ENCODE measurements at places on chromosomes 1 and 21. TPM values are rescaled to one million over a fixed set of nuclear protein-coding genes. Genes with fewer than 3 reads are reported as not detected.

DNA sequence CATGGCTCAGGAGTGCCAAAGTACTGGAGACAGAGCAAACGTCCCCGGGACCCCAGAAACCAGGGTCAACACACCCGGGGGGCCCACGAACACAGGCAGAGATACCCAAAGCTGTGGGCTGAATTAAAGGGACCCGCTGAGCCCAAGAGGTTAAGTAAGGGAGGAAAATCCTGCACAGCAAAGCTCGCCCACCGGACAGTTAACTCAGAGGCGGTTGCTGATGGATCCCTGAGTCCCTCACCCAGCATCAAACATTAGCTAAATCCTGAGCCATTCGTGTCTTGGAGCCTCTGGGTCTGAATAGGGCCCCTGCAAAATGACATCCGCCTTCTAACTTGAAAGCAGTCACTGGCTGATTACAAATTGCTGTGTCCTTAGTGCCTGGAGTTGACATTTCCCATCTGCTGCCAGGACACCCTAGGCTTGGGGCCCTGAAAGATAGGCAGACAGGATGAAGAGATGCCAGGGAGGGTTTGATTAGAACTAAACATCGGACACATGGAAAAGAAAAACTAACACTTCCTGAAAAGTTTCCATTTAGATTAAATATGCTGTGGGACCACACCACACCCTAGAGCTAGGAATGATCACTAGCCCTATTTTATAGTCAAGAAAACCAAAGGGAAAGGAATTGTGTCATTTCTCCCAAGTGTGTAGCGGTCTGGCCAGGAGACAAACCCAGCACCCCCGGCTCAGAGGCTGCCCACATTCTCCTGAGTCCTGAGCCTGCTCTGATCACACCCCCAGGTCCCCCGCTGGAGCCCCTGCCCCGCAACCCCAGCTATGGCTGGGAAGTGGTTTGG is 239.3 kb downstream of the NPHP4 start:
- no peak overlapping the region for H3K4me3 ChIP-seq
- H3K4me1 ChIP-seq = no peaks in the 10 kb centered on the region
- DNase-seq = no peak
- H3K27ac ChIP-seq = no peak overlapping the region

DNA sequence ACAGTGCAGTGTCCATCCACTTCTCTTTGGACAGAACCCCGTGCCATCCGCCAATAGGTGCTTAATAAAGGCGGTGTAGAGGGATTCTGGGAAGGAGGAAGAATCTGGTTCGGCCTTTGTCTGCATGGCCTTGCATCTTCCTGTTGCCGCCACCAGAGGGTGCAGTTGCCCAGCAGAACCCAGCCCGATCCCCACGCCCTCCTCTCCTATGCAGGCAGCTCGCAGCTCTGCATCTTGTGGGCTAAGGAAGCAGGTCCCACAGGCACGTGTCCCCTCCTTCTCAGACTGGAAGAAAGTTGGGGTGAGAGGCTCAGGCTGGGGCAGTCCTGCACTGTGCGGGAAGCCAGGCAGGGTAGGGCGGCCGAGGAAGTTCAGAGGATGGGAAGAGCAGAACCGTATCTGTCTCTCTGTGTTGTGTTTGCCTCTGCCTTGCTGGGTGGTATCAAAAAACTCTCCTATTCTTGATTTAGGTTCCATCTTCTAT is 20.8 kb downstream of the NAV1 start:
- peak; percentile 83 for DNase-seq
- no peaks in the 10 kb centered on the region for H3K27me3 ChIP-seq
- no peaks in the 10 kb centered on the region for H3K36me3 ChIP-seq

DNA sequence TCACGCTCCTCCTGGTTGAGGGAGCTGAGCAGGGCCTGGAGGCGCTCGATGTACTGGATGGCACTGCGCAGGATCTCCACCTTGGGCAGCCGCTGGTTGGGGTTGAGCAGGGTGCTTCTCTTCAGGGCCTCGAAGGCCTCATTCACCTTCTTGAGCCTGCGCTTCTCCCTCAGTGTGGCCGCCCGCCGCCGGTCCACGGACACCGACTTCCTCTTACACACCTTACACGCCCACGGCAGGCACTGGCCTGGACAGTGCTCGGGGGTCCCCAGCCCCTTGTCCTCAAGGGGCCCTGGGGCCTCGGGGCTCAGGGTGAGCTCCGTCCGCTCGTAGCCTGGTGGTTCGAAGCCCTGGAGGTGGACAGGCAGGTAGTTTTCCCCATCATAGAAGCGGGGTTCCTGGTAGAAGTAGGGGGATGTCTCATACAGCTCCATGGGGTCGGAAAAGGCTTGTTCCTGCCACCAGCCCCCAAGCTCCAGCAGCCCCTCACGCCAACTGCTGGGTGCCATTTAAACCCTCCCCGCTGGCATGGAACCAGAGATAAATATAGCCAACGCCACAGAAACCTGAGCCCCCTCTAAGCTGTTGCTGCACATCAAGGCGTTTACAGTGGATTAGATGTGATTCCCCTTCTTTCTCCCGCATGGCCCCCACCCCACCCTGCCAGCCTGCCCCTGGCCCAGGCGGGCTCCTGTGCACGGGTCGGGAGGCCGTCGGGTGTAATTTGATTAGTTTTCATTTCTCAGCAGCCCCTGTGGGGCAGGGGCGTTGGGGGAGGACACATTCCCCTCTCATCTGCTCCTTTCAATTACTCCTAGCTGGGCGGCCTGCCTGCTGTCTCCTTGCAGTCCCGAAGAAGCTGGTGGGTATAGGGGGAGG is at the start of gene MYOG:
Gene MYOG (minus strand): TSS at position 485 of the 879 bp plus-strand sequence. CDS start 51 bp downstream, at position 434.
- no peak within 1 kb of the TSS for H3K4me3 ChIP-seq
- H3K27ac ChIP-seq = no peak within 1 kb of the TSS
- peaks cover 3% of the 10 kb centered on the region for H3K4me1 ChIP-seq
- no peaks in the 10 kb centered on the region for H3K36me3 ChIP-seq
- H3K27me3 ChIP-seq = no peaks in the 10 kb centered on the region
- DNase-seq = no peak

GRCh38 chr1:11041048-11041447 is 6.0 kb downstream of the MASP2 start:
- DNase-seq = no peak
- no peaks in the 10 kb centered on the region for H3K27me3 ChIP-seq
- no peaks in the 10 kb centered on the region for H3K36me3 ChIP-seq
- H3K4me3 ChIP-seq = no peak overlapping the region
- H3K4me1 ChIP-seq = peaks cover 8% of the 10 kb centered on the region

GRCh38 chr1:180954005-180954800 is 41.5 kb downstream of the KIAA1614 start:
- H3K4me3 ChIP-seq = peak overlapping the region; percentile 63
- peaks cover 17% of the 10 kb centered on the region for H3K4me1 ChIP-seq
- peak; percentile 44 for DNase-seq
- H3K27ac ChIP-seq = peak overlapping the region; percentile 9
- no peaks in the 10 kb centered on the region for H3K27me3 ChIP-seq

- H3K27me3 ChIP-seq = no peaks in the 10 kb centered on the region
- DNase-seq = peak; percentile 45
- no peaks in the 10 kb centered on the region for H3K4me1 ChIP-seq
- no peak overlapping the region for H3K4me3 ChIP-seq
- H3K36me3 ChIP-seq = no peaks in the 10 kb centered on the region
- peak overlapping the region; percentile 41 for H3K27ac ChIP-seq
Observed at GRCh38 chr21:42845296-42845965, 33.9 kb downstream of the WDR4 start.

DNA sequence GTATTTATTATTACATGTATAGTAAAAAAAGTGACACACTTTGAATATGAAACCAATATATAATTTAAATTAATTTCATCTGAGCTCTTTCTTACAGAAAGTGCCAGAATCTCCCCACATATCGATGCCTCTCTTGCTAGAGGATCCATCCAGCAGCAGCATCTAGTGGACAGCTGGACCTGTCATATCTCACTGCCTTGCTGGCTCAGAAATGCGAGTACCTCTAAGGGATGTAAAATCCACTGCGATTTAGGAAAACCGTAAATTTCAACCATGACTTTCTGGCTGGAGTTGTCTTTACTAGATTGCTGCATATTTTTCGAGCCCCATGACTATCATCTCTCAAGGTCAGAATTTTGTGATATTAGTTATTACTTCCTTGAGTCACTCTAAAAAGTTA is 333.8 kb downstream of the NEGR1 start:
- H3K4me1 ChIP-seq = no peaks in the 10 kb centered on the region
- H3K36me3 ChIP-seq = no peaks in the 10 kb centered on the region
- no peak overlapping the region for H3K27ac ChIP-seq
- H3K27me3 ChIP-seq = no peaks in the 10 kb centered on the region
- H3K4me3 ChIP-seq = no peak overlapping the region

The RC3H1 gene
- 1.7 TPM for polyA plus RNA-seq

The G0S2 gene
- polyA plus RNA-seq = 223 TPM

GRCh38 chr1:203480525-203481084 is 5.0 kb downstream of the PRELP start:
- peaks cover 22% of the 10 kb centered on the region for H3K4me1 ChIP-seq
- no peak overlapping the region for H3K4me3 ChIP-seq
- DNase-seq = peak; percentile 29
- peak overlapping the region; percentile 64 for H3K27ac ChIP-seq
- H3K36me3 ChIP-seq = peaks cover 26% of the 10 kb centered on the region

DNA sequence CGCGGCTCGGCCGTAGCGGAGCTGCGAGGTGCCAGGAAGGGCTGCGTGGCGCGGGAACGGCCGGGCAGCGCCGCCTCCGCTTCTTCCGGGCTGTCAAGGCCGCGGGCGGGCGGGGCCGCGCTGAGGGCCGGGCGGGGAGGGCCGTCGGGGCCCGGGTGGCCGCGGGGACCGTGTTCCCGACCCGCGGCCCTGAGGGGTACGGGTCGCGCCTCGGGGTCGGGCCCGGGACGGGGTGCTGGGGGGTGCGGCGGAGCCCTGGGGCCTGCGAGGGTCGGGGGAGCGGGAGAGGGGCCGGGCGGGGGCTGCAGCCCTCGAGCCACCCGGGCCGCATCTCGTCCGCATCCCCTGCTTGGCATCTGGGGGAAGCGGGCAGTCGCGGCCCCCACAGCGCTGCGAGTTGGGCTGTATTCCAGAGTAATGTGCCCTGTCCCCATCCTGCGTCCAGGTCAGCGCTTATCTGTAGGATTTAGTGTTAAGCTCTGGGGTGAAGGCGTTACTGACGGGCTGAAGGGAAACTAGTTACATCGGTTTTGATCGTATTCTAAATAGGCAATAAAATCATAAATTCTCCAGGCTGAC is 379 bp downstream of the RER1 start:
- H3K36me3 ChIP-seq = no peaks in the 10 kb centered on the region
- peaks cover 31% of the 10 kb centered on the region for H3K4me1 ChIP-seq
- DNase-seq = no peak
- no peaks in the 10 kb centered on the region for H3K27me3 ChIP-seq
- peak overlapping the region; percentile 86 for H3K27ac ChIP-seq

DNA sequence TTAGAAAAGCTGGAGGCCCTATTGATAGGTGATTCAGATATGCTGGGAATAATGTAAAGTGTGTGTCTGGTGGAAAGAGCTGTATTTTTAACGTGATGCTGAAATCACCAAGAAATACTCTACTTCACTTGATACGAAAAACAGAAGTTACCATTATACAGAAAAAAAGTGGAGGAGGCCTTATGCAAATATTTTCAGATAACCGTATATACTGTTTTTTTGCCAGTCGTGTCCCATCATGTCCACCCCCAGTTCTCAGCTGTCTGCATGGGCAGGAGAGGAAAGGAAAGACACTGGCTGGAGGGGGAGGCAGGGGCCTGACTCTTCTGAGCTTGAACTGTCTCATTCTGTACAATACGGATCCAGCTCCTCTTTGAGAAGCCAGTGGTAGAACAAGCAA is 51.1 kb downstream of the KCNJ6 start:
- no peak overlapping the region for H3K4me3 ChIP-seq
- peaks cover 9% of the 10 kb centered on the region for H3K27me3 ChIP-seq
- H3K27ac ChIP-seq = no peak overlapping the region
- no peak for DNase-seq
- no peaks in the 10 kb centered on the region for H3K36me3 ChIP-seq

GRCh38 chr1:211334986-211335385 is 8.4 kb downstream of the TRAF5 start:
- H3K4me3 ChIP-seq = no peak overlapping the region
- no peak for DNase-seq
- H3K27me3 ChIP-seq = no peaks in the 10 kb centered on the region
- peaks cover 30% of the 10 kb centered on the region for H3K4me1 ChIP-seq
- H3K36me3 ChIP-seq = no peaks in the 10 kb centered on the region

The CDK18 gene
- 156 TPM for polyA plus RNA-seq

GRCh38 chr1:3821004-3821403 is 24.7 kb upstream of the LRRC47 start:
- DNase-seq = no peak
- H3K4me3 ChIP-seq = no peak overlapping the region

GRCh38 chr1:209443361-209443931 is 140.1 kb upstream of the CAMK1G start:
- no peak for DNase-seq
- H3K27ac ChIP-seq = no peak overlapping the region
- H3K36me3 ChIP-seq = no peaks in the 10 kb centered on the region
- no peak overlapping the region for H3K4me3 ChIP-seq
- no peaks in the 10 kb centered on the region for H3K4me1 ChIP-seq
- no peaks in the 10 kb centered on the region for H3K27me3 ChIP-seq

GRCh38 chr1:19360016-19360415 is 47.9 kb downstream of the SLC66A1 start:
- H3K27ac ChIP-seq = no peak overlapping the region
- no peak overlapping the region for H3K4me3 ChIP-seq
- H3K36me3 ChIP-seq = peaks cover 43% of the 10 kb centered on the region
- peaks cover 16% of the 10 kb centered on the region for H3K4me1 ChIP-seq
- no peaks in the 10 kb centered on the region for H3K27me3 ChIP-seq
- no peak for DNase-seq

DNA sequence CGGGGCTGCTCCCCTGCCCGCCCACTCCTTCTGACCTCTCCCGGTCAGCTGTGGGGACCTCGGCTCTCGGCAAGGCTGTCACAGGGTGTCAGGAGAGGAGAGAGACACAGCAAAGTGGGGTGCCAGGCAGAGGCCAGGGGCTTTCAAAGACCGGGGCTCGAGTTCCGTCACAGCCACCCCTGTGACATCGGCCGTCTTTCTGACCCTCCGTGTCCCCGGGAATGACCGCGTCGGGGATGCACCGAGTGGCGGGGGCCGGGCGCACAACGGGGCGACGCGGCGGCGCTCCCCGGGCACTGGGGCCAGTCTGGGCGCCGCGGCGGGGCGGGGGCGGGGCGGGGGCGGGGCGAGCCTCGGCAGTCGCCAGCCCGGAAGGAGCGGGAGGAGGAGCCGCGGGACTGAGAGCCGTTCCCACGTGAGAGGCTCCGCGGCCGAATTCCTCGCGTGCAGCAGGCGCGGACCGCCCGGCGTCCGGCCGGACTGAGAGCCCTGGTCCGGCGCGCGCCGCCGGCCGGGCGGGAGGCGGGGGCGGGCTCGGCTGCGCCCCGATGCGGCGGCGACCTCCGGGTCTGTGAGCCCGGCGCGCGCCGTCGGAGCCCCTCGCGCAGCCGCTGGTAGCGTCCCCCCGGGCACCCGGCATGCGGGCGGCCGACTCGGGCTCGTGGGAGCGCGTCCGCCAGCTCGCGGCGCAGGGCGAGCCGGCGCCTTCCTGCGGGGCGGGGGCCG is 229.7 kb upstream of the TMEM51 start:
- H3K4me1 ChIP-seq = peaks cover 29% of the 10 kb centered on the region
- H3K36me3 ChIP-seq = no peaks in the 10 kb centered on the region
- H3K4me3 ChIP-seq = peak overlapping the region; percentile 21
- peak; percentile 65 for DNase-seq
- no peak overlapping the region for H3K27ac ChIP-seq
- peaks cover 42% of the 10 kb centered on the region for H3K27me3 ChIP-seq
